Neural crest cell (in vitro differentiated cells): ENCODE measurements at places on chromosomes 3 and 15. TPM values are rescaled to one million over a fixed set of nuclear protein-coding genes. Genes with fewer than 3 reads are reported as not detected.

GRCh38 chr3:171984883-171985282 is 54.5 kb upstream of the FNDC3B start:
- H3K4me3 ChIP-seq: no peak overlapping the region
- no peaks in the 10 kb centered on the region for H3K36me3 ChIP-seq
- no peak for DNase-seq
- H3K27me3 ChIP-seq: no peaks in the 10 kb centered on the region
- H3K27ac ChIP-seq: peak overlapping the region; percentile 50

- H3K36me3 ChIP-seq: no peaks in the 10 kb centered on the region
- no peak overlapping the region for H3K27ac ChIP-seq
- peaks cover 17% of the 10 kb centered on the region for H3K27me3 ChIP-seq
- no peak for DNase-seq
- no peak overlapping the region for H3K4me3 ChIP-seq
Observed at GRCh38 chr3:140206196-140207040, 271.4 kb downstream of the CLSTN2 start.

COL8A1 gene
- total RNA-seq: 0.14 and 0.28 TPM in 2 replicates

CPN2 gene
- not detected in 2 replicates for total RNA-seq

- H3K4me1 ChIP-seq: peaks cover 17% of the 10 kb centered on the region
- peak; percentile 71 for DNase-seq
- H3K36me3 ChIP-seq: peaks cover 13% of the 10 kb centered on the region
- H3K4me3 ChIP-seq: peak overlapping the region; percentile 76
Observed at GRCh38 chr3:129026728-129027543, 25.8 kb downstream of the EFCC1 start.
